Mucosa of descending colon (tissue), 3 donors: ENCODE measurements at places on chromosomes 5 and 9. TPM values are rescaled to one million over a fixed set of nuclear protein-coding genes. Genes with fewer than 3 reads are reported as not detected.

Gene THBS4
- total RNA-seq = 4.8 TPM

Gene DAB2
- total RNA-seq = 55.7 TPM

Gene PCDHA10
- 0.29 TPM for total RNA-seq

Gene IFNK
- total RNA-seq = not detected

Gene PLAC8L1
- not detected for total RNA-seq

Gene TEX48
- total RNA-seq = not detected
